Activated CD4-positive, alpha-beta T cell treated with anti-CD3 and anti-CD28 coated beads, Interleukin-10, Interleukin-2, amounts not matched to agents 100 ng/mL and 50 ng/mL, durations not matched to agents 16 hours and 8 hours (primary cell): ENCODE measurements at places on chromosomes 12 and 14.

GRCh38 chr12:103668520-103668919 lies 81.4 kb downstream of the STAB2 start:
- no peak for DNase-seq

DNA sequence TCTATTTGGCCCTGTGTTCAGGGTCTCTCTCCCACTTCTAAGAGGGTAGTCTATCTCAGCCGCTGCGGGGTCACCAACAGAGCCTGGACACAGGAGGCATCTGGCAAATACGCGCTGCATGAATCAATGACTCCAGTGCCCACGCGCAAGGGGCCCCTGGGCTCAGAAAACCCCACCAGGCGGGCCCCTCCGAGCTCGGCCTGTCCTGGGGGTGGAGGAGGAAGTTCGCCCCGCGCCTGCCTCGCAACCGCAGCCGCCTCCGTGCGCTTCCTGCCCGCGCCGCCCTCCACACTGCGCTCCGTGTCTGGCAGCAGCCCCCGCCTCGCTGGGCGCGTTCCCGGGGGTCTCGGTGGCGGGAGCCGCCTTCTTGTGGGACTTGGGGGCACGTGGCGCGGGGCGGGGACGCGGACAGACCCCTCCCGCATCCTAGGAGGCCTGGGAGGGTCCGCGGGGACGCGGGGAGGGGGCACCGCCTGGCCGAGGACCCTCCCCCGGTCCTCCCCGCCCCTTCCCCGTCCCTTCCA lies 811 bp upstream of the FBRSL1 start:
- peak; percentile 44 for DNase-seq

DNA sequence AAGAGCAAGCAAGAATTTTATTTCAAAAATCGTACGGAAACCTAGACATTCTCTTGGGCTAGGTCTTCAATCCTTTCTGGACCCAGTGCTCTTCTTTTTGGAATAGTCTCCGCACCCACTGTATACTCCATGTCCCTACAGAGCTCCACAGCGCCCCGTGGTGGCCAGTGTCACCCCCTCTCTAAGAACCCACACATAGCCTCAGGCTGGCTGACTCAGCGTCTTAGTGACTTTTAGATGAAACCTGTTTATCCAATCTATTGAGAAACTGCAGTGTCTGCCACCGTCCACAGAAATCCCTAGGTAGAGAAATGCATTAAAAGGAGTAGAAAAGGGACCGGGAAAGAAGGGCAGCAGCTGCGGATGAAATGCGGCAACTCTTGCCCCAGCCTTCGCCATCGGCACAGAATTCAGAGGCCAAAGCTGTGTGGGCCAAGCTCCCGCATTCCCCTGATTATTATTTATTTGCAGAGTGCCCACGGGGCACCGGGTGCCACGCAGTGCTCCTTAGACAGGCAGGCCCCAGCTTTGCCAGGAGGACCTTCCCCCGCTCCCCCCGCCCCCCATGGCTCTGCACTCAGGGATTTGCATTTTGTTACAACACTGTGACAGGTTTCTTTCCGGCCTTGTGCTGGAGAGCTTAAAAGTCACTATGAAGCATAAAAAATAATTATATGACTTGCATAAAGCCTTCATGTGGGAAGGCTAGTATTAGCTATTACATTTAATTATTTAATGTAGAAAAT lies 170.1 kb upstream of the FKBP4 start:
- DNase-seq: peak; percentile 20

DNA sequence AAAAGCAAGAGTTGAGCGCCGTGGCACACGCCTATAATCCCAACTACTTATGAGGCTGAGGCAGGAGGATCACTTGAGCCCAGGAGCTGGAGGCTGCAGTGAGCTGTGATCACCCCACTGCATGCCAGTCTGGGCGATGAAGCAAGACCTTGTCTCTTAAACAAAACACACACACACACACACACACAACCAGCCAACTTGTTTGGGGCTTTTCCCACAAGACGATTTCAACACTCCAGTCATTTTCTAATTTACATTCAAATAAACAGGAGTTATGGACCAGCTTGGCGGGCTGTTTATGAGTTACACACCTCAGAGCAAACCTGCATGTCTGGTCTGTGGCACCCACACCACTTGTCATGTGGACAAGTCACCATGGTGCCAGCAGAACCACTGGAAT lies 6.7 kb downstream of the GLTP start:
- DNase-seq: no peak

DNA sequence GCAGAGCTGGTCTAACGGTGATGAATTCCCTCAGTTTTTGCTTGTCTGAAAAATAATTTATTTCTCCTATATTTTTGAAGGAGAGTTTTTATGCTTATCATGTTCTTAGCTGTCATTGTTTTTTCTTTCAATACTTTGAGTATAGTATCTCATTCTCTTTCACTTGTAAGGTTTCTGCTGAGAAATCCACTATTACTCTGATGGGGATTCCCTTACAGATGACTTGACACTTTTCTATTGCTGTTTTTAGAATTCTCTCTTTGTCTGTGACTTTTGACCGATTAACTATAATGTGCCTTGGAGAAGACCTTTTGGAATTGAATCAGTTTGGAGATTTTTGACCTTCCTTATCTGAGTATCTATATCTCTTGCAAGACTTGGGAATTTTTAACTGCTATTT lies 139.6 kb downstream of the PRKD1 start:
- no peak for DNase-seq

- DNase-seq: no peak
Measured at GRCh38 chr12:78641837-78642423, 222.6 kb upstream of the SYT1 start.

- no peak for DNase-seq
Measured at GRCh38 chr12:105235281-105235731, 668 bp downstream of the APPL2 start.

DNA sequence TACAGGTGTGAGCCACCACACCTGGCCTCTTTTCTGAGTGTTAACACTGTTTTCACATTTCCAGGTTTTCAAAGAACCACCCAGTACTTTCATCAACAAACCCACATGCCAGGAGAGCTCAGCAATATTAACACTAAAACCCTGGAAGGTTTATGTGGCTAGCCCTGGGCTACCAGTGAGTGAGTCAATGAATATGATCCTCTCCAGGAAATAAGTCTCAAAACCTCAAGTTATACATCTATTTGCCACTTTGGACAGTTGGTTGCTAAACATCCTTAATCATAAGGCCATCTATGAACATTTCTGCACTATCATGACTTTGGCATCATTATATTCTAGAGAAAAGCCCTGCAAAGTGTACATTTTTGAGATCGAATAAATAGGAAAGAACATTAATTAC lies 6.3 kb upstream of the CDKL1 start:
- no peak for DNase-seq
